Caco-2 (cell line): ENCODE measurements at places on chromosomes 6 and 20.

DNA sequence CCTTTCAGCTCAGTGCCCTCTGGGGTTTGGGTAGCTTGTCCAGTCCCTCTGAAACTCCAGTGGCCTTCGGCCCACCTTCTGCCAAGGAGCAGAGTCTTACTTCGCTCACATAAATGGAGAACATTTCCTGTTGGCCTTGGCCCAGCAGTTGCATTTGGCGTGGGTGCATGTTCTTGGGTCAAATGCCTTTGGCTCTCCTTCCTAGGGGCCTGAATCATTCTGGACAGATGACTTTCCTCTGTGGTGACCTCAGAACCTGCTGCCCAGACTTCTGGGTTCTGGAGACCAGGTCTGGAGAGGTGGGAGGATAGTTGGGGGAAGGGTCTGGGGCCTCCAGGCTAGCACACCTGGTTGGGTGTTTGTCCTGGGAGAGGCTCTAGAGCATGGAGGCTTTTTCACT is 29.3 kb downstream of the BCAS4 start:
- no peak for DNase-seq

DNA sequence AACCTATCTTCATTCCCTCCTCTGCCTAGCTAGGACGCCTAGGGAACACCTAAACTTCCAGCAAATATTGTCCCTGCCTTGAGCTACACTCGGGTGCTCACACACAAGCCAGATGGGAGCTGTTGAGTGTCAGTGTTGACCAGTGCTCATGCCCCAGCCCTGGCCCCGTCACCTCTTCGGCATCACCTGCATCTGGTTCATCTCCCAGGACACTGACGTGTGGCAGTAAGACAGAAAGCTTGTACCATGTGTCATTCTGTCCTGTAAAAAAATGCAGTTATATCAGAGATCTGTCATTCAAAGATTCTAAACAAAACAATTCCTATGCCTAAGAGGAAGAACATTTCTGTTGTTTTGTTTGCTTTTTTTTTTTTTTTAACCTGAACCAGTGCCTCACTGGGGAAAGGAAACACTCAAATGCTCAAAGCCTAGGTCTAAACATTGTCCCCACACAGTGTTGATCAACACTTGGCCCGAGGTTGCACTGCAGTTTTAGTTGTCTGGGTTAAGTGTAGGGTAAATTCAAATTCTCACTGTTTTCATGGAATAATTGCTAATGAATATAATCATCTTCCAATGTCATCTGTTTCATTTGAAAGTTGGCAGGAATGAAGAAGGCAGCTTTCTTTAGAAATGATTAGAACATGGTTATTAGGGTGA is 102.7 kb upstream of the SASH1 start:
- DNase-seq: no peak

DNA sequence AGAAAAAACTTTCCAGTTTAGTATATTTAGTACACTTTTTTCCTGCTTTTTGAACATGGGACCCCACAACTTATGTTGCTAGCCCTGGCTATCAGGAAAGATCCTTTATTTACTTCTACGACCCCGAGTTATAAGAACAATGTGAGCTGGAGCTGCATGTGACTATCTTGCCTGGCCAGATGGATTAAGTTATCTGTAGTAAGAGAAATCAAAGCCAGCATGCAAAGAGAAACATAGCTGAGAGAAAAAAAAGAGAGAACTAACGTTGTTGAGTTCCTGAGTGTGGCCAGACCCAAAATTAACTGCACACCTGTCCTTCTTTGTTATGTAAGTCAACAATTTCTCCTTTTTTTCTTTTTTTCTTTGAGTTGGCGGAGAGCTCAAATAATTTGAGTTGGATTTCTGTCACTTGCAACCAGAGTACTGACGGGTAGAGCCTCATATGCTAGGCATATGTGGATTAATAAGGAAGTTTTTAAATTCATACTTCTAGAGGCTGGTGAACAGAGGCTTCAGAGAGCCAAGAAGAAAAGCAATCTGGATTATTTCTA is 219.5 kb downstream of the HACE1 start:
- no peak for DNase-seq

GRCh38 chr6:3072798-3073197 is 4.5 kb downstream of the RIPK1 start:
- no peak for DNase-seq

DNA sequence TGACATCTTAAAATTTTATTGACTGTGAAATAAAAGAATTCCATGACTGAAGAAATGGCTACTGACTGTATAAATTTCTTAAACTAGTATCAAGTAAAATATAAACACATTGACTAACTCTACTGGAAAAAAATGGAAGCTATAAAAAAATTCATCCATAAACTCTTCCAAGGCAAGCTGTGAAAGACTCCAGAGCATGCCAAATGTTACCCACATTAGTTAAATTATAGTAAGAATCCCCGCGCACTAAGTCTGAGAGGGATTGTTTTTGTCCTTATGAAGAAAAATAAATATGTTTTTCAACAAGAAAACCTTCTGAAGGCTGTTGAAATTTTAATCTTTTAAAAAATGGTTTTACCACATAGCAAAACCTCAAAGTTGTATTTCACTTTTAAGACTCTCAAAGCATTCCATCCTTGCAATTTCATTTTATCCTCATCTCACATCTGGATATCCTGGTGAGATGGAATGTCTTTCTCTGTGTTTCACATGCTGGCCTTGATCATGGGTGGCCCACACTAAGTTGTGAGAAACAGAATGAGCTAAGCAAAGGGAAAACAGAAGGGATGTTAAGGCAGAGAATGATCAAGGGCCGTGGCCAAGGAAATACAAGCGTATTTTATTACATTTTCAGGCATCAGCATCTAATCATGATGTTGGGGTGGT is 732.5 kb downstream of the KIF16B start:
- DNase-seq: no peak

DNA sequence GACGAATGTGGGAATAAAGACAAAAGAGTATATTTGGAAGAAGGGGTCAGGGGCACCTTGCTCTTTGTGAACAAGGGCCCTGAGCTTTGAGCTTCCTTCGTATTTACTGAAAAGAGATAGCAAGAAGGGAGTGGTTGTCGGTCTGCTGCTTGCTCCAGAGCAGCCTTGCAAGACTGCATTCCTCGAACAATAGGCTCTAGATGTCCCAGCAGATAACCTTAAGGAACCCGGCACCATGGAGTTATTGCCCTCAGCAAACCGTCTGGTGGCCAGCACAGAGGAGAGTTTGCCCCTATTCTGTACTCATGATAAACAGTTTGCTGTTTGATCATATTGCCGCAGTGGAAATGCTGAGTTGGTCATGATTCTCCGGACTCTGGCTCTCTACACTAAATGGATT is 22.7 kb downstream of the HLA-DRB1 start:
- DNase-seq: no peak

DNA sequence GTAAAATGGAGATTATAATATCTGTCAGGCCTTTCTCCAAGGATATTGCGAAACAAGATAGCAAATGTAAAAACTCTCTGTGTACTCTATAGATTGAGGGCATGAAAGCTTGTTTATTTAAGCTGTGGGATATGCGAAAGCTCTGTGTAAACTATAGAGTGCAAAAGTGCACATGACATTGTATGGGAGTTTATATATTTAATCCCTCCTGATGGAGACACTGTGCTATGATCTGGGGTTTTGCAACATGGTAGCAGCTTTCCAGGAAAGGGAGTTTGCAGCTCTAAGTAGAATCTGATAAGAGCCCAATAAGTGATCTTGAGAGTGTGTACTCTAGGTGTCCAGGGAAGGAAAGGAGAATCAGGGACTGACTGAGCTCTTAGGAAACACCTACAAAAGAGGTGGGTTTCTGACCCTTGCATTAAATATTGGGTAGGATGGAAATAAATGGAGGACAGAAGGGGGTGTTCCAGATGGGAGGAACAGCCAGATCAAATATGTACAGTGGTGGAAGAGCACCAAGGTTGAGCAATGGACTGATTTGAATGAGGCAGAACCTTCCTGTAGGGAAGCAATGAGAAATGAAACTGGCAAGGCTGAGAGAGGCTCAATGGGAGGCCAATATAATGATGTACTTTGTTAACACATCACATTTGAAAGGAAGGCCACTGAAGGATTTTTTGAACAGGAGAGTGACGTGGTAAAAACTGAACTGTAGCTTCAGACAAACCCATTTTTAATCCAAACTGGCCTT is 450.1 kb downstream of the GJA1 start:
- peak; percentile 76 for DNase-seq

DNA sequence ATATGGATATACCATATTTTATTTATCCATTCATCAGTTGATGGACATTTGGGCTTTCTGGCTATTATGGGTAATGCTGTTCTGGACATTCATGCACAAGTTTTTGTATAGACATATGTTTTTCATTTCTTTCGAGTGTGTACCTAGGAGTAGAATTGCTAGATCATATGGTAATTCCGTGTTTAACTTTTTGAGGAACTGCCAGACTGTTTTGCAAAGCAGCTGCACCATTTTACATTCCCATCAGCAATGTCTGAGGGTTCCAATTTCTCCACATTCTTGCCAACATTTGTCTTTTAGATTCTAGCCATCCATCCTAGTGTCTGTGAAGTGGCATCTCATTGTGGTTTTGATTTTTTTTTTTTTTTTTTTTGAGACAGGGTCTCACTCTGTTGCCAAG is 20.8 kb downstream of the SRC start:
- DNase-seq: no peak

- no peak for DNase-seq
Observed at GRCh38 chr20:1674361-1674760, 16.8 kb upstream of the SIRPG start.

GRCh38 chr20:44479643-44480042 is 4.0 kb downstream of the TTPAL start:
- no peak for DNase-seq

DNA sequence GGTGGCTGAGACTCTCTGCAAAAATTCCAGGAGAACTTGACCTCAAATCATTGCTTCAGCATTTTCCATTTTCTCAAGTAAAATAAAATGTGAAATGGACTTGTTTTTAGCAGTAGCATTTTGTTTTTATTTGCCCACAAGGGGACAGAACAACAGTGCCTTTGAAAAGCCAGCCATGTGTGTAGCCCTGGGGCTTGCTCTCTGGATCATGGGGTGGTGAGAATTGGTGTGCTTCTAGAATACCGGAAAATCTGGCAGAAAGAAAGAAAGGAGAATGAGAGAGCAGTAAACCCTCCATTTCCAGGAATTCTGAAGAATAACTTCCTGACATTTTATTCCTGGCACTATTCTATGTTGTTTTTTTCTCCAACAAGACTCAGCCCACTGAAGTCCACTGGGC is 254.7 kb upstream of the MOCS1 start:
- no peak for DNase-seq

DNA sequence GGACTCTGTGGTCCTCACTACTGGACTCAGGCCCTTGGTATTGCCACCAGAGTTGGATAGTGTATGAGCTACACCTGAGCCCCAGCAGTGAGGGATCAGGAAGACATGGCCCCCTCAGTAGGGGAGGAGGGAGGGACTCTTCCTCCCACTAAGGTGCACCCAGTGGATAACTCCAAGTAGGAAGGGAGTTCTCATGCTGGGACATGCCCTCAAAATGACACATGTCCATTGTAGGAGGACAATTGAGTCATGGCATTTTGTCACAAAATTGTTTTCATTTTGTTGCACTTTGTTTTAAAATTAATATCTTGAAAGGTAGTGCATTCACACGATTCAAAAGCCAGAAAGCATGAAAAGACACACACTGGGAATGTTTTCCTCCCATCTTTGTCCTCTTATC is 127.2 kb downstream of the FOXO3 start:
- DNase-seq: no peak

DNA sequence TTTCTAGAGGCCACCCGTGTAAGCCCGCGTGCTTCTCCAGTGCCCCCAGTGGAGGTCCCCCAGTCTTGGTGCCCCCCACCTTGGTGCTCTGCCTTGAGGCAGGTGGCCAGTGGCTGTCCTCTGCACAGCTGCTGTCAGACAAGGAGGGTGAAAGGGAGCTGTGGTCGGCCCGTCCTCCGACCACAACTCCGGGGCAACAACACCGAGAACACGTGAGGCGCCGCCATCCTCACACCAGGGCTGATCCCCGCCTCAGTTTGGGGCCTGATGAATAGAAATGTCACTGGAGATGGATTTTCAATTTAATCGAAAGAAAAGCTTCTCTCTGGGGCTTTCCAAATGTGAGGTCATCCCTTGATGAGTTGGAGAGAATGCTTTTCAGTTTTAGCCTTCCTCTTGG is 304.6 kb downstream of the CDH4 start:
- DNase-seq: no peak

DNA sequence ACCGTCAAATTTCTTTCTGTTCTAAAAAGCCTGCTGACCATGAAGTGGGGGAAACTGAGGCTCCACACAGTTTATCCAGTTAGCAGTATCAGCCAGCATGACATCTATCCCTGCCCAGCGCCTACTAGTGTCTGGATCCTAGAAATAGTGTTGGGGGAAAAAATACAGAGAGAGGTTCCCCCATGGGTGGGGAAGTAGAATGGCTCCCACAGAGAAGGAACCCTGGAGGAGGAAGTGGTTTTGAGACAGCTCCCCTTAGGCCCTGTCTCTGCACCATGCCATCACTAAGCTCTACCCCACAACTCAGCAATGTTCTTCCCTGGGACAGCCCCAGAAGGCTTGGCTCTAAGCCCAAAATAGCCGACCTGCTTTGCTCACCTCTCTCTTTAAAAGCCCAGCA is 153.4 kb downstream of the MBOAT1 start:
- DNase-seq: no peak

DNA sequence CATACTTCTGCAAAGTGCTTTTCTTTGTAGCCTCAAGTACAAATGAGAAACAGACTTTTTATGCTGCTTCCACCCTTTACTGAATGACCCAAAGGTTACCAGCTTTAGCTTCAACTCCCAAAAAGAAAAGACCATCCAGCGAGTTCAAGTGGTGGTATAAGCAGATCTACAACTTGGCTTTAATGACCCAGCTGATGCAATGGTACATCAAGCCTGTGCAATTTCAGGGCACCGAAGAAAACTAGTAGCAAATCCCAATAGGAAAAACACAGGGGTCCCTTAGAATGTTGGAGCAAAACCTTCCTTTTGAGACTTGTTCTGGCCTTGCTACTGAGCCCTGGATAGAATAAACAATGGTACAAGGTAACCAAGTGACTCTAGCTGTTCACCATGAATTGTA is 33.8 kb downstream of the STX7 start:
- DNase-seq: no peak

DNA sequence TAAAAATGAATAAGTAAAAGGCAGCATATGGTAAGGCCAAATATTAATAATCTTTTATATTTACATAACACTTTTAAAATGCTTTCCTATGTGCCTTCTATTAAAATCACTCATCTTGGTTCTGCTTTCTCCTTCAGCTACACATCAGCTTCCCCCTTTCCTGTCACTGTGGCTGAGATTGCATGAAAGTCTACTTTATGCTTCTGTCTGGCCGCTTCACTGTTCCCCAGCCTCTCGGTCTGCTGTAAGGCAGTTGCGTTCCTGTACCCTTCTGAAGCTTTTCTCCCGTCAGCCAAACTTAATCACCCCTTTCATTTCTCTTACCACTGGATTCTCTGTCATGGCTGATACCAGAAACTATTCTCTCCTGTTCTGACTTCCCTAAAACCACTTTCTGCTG is 34.6 kb downstream of the SOX4 start:
- no peak for DNase-seq
